ENCODE measurements at places on chromosomes 7 and 10.
A peak's percentile ranks its signal among the peaks of the same experiment; 100 is the strongest.

- no peak for DNase-seq
These were observed 468.4 kb upstream of the SEMA3D start for GRCh38 chr7:85655252-85655651.

DNA sequence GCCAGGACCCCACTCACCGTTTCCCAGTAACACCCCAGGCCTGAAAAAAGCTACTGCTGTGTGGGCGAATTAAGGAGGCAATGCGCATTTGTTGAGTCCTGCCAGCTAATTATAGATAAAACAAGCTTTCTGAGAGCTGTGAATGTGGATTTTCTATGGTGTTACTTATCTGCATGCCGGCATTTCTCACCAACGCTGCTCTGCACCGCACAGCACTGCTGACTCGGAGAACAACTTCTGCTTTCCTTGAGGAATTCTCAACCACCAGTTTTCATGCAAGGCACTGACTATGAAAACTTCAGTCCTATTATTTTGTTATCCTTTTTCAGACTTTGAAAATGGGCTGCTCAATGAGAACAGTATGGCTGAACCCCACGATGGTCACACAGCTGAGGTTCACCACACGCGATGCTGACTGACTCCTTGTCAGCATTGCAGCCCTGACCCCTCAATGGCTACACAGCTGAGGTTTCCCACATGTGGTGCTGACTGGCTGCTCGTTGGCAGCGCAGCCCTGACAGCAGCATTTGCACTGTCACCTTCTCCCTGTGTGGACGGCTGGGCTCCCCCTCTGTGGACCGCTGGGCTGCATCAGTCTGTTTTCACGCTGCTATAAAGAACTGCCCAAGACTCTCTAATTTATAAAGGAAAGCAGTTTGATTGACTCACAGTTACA, 190.6 kb downstream of the DIP2C start:
- no peak for DNase-seq

DNA sequence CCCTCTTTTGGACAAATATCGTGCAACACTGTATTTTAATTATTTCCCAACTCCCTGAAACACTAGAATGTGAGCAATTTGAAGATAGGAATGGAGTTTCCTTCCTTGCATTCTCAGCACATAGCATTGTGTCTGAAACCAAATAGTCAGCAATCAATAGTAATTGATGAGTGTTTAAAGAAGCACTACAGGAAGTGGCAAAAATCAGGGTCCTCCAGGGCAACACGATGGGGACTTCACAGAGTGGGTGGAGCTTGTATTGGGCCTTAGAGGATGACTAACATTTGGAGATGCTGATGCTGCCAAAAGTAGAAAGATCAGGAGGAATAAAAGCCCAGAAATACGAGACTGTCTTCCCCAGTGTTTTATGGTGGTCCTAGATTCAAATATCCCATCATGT, 94.9 kb downstream of the NPSR1 start:
- DNase-seq: no peak

- DNase-seq: no peak
These were observed 11.9 kb downstream of the COBL start for GRCh38 chr7:51304729-51305128.

DNA sequence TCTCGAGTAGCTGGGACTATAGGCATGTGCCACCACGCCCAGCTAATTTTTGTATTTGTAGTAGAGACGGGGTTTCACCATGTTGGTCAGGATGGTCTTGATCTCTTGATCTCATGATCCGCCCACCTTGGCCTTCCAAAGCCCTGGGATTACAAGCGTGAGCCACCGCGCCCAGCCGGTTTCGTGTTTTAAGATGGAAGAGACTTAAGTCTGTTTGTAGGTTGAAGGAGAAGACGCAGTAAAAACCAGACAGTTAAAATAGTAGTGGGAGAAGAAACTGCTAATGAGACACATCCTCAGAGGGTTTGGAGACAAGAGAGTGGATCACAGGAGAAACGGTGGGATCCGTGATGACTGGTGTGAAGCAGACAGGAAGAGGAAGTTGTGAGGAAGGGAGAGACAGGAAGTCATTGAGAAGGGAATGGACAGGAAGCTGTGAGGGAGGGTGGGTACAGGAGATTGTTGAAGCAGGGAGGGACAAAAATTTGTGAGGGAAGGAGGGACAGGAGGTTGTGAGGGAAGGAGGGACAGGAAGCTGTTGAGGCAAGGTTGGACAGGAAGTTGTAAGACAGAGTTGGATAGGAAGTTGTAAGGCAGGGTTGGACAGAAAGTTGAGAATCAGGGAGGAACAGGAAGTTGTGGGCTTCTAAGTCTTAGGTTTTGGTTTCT, 115.5 kb downstream of the WDFY4 start:
- peak; percentile 90 for DNase-seq

GRCh38 chr10:70684839-70685454, 12.6 kb downstream of the ADAMTS14 start:
- DNase-seq: no peak

GRCh38 chr10:97333601-97334369, 744 bp downstream of the FRAT2 start:
- peak; percentile 92 for DNase-seq

GRCh38 chr10:71241114-71241829, 28.9 kb downstream of the UNC5B start:
- DNase-seq: no peak

DNA sequence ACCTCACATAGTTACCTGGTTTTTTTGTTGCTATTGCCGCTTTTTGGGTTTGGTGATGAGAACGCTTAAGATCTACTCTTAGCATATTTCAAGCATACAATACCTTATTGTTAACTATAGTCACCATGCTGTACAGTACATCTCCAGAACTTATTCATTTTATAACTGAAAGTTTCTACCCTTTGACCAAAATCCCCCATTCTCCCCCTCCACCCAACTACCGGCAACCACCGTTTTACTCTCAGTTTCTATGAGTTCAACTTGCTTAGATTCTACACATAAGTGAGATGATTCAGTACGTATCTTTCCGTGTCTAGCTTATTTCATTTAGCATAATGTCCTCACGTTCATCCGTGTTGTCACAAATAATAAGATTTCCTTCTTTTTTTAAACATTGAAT, 86.7 kb upstream of the IL6 start:
- DNase-seq: no peak

DNA sequence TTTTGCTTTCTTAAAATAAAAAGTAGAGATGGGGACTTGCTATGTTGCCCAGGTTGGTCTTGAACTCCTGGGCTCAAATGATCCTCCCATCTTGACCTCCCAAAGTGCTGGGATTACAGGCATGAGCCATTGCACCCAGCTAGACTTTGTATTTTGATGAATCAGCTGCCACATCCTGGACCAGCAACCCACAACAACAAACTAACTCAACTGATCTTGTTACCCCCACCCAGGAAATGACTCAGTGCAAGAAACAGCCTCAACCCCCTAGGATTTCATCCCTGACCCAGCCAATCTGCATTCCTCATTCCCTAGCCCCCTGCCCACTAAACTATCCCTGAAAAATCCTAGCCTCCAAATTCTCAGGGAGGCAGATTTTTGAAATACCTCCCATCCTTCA, 123.8 kb downstream of the IPMK start:
- no peak for DNase-seq

DNA sequence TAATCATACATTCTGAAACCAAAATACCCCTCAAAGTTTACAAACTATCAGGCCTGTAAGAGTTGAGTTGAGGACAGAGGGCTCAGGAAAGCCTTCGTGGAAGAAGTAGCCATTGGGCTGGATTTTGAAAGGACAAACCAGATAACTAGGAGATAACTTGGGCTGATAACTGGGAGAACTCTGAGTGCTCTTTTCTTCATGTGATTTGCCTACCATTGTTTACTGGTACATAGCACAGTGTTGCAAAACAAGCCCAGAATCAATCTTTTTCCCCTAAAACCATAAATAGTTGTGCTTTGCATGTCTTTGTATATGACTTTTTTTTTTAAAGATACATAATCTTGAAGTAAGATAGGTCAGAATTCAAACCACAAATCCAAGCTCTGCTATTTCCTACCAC, 106.7 kb upstream of the ITGB1 start:
- no peak for DNase-seq

DNA sequence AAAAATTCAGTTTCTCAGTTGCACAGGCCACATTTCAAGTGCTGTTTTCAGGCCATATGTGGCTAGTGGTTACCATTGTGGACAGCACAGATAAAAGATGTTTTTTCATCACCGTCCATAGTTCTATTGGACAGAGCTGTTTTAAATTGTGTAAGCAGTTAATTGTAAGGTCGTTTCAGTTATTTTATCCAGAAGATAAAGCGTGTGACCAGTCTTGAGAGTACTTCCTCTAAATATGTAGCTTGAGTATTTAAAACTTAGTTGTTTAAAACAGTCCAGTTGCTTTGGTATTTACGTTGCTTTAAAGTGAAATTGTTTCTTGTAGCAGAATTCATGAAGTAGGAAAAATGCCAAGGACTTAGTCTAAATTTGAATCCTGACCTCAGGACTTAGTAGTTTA, 66.9 kb downstream of the ZNRF2 start:
- peak; percentile 73 for DNase-seq

DNA sequence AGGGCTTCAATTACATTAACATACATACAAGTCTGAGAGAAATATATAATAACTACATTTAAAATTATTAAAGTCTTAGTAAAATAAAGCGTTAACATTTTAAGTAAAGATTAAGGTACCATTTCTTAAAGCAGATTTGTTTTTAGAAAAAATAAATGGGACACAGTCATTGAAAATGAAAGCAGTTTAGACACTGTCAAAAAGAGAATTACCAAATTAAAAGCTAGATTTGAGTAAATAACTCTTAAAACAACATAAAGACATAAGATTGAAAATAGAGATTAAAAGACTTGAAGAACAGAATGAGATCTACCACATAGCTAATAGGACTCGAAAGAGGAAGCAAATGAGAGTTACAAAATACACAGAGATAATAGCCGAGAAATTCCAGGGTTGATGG, 562.2 kb upstream of the FOXK1 start:
- DNase-seq: no peak

- DNase-seq: peak; percentile 92
These were observed 83.2 kb upstream of the KIF5B start for GRCh38 chr10:32139223-32140073.

DNA sequence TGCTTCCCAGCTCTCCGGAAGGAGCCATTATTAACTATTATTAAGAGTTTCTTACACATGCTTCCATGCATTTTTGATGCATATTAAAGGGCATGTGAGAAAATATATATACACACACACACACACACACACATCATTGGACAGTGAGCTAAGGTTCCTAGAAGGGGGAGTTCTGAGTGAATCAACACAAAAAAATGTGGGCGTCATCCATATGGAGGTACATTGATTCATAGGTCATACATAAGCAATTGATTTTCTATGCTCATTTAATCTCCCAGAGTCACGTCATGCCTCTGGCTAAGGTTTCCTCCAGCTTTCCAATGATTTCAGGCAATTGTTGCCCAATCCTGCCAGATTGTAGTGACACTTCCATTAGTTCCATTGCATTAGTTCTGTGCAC, 269.4 kb downstream of the DNAJB9 start:
- no peak for DNase-seq

DNA sequence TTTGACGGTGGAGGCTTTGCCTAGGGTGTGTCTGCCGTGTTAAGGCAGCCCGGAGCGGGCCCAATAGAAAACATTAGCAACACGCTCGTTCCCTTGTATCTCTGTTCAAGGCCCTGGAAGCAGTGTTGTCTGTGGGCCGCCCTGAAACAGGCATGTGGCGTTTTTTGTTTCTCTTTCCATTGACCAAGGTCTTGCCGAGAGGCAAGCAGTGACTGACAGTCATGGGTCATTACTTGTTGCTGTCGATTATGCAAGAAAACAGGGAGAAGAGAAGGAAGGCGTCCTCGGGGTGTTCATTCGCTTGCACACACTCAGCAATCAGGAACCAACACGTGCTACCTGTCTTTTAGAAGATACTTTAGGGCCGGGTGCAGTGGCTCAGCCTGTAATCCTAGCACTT, 92.5 kb downstream of the EZH2 start:
- peak; percentile 41 for DNase-seq

GRCh38 chr7:82404652-82405051, 38.9 kb downstream of the CACNA2D1 start:
- DNase-seq: no peak

- DNase-seq: no peak
These were observed 121.4 kb upstream of the RET start for GRCh38 chr10:42955493-42955889.

GRCh38 chr10:37739181-37739580, 118.2 kb downstream of the ZNF248 start:
- DNase-seq: no peak

DNA sequence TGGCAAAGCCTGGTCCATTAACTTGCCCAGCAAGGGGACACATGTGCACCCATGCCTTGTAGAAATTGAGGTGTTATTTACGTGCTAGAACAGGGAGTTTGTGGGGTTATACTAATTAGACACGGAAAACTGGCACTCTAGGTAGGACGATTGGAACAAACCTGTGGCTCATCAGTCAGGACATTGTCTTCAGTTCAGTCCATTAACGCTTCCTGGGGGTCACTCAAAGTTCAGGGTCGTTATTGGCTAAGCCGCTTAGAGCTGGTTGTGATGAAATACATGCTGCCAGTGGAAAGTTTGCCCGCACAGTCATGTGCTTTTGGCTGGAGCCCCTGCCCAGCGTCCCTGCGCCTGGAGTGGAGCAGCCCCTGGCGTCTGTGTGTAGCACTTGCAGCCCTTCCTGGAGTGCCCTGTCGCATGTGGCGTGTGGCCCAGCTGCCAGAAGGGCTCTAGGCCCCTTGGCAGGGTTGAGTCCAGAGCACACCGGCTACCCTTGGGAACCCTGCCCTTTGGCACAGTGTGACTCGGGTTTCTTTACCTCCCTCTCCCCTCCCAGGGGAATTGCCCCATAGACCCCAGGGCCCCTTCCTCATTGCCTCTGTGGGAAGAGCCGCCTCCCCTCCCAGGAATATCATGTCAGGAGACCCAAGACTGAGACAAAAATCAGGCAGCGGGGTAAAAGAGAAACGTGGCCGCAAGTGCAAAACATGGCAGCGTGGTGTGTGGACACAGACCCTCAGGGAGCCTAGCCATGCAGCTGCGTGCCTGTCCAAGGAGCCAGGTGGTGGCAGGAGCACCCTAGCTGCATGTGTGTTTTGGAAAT, 9.8 kb downstream of the ZNF775 start:
- DNase-seq: peak; percentile 47
